ENCODE measurements at places on chromosomes 4 and X.
A peak's percentile ranks its signal among the peaks of the same experiment; 100 is the strongest.

GRCh38 chr4:59704616-59705015, 1495.5 kb upstream of the ADGRL3 start:
- DNase-seq = no peak

DNA sequence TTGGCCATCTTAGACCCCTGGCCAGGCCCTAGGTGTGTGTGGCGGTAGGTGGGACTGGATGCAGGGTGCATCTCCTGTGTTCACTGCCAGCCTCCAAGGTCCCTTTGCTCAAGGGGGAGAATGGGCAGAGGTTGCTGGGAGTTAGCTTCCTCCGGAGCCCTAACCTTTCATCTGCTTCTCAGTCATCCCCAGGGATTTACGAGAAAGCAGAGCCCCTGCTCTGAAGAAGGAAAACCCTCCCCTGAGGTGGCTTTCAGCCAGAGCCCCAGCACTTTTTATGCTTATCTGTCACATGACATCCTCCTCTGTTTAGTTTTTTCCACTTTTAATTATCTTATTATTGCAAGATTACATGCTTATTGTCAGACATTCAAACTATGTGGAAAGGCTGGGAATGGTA, 44.9 kb upstream of the DDX3X start:
- no peak for DNase-seq

- no peak for DNase-seq
Observed at GRCh38 chr4:41476310-41476885, 61.6 kb upstream of the LIMCH1 start.

GRCh38 chr4:153728660-153729059, 31.2 kb downstream of the RNF175 start:
- DNase-seq = no peak

- peak; percentile 42 for DNase-seq
Observed at GRCh38 chrX:20414066-20414465, 147.4 kb upstream of the RPS6KA3 start.
